Fibroblast of skin of left biceps (primary cell): ENCODE measurements at places on chromosomes 2 and 18.

DNA sequence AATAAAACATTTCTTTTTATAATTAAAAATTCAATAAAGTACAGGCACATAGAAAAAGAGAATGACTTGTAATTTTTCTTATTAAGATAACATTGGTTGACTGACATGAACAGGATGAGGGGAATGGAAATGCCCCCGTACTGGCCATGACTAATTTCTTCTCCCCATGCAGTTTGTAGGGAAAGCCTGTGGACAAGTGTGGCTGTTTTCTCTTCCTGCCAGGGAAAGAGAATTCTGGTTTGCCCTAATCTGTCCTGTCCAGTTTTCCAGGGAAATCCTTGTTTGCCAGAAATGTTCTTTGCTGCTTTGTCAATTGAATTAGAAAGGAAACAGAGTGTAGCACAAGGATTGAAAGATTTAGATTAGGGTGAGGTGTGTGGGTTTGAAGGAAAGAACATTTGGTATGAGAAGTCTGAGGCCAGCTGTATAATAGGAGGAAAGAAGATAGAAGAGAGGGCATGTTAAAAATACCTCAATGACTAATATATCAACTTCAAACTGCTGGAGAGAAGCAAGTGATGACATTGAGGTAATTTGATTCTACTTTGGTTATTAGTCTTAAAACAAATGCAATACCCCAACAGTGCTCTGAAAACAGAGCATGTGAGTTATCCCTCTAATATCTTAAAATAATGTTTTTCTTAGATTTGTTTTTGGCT lies 593.9 kb upstream of the ZNF804A start:
- DNase-seq = no peak

DNA sequence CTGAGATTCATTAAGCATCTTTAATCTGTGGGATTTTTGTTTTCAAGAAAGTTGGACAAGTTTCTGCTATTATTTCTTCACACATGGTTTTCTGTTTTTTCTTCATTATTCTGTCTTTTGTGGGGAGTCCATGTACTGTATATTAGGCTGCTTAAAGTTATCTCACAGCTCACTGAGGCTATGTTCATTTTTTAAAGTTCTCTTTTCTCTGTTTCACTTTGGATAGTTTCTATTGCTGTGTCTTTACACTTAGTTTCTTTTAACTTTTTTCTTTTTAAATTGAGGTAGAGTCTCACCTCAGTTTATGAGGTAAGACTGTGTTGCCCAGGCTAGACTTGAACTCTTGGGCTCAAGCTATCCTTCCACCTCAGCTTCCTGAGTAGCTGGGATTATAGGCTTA lies 8.6 kb downstream of the OSBPL6 start:
- no peak for DNase-seq

- no peak for DNase-seq
These were observed 554.4 kb upstream of the MEX3C start for GRCh38 chr18:51751901-51752300.

DNA sequence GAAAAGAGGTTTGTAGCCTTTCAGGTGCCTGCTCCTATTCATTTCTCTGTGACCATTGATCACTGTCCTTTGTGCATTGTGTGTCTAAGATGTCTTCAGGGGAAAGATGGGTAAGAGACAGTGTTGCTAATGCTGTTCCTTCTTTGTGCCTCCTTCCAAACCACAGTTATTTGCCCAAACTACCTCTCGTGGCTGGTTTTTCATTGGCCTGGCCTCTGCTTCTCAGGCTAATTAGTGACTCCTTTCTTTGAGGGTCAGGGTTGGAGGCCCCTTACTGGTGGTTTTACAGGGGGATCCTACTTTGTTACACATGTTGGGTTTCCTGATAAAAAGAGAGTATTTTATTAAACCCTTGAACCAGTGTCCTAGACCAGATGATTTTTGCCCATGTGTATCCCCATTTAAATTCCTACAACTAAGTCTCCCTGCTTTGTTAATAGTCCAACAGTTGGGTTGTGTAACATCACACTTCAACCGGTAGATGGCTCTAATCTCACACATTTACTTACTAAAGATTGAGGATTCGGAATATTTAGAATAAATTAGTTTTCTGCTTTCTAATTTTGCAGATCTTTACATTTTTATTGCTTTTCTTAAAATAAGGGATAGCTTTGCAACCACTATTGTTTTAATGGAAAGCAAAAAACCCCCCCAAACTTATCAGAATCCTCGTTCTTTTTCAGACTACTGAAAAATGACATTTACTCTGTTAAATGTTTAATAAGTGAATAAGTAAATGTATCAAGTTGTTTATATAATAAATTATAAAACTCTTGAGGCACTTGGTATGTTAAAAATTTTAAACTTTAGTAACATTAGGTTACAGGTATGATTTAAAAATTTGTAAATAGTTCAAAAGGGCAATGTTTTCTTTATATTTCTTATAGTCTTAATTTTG lies 2.4 kb downstream of the MARS2 start:
- DNase-seq = no peak

DNA sequence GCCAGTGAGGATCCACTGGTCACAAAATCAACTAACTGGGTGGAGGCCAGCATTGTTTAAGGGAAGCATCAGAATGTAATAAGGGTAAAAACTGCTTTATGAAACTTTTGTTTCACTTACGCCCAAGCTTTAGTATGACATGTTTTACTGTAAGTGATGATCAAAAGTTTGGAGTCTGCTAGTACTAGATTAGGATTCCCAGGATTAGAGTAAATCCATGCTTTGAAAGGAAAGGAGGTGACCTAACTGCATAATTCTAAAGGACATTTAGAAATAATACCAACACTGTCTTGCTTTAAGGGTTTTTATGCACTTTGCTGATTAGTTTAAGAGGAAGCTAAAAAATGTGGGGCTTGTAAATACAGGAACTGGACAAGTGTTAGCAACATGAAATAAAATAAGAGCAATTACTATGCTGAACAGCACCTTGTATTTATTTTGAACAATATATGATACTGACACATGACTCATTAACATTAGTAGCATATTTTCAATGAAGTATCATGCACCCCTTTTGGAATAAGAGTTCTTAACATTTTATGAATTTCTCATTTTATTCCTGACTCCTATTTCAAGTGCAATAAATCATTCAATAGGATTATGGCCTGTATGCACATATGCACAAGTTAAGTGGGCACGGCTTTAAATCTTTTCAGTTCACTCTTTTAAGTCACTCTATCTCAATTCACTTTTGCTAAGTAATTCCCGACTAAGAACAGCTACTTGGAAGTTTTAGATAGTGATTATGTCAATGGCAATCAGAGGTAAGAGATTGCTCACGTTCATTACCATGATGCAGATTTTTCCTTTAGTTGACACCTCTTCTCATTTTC lies 62.5 kb downstream of the STK39 start:
- DNase-seq = no peak

GRCh38 chr2:96265349-96265839 lies 403 bp downstream of the TMEM127 start:
- DNase-seq = no peak

GRCh38 chr2:126764686-126765265 lies 108.8 kb downstream of the GYPC start:
- no peak for DNase-seq

DNA sequence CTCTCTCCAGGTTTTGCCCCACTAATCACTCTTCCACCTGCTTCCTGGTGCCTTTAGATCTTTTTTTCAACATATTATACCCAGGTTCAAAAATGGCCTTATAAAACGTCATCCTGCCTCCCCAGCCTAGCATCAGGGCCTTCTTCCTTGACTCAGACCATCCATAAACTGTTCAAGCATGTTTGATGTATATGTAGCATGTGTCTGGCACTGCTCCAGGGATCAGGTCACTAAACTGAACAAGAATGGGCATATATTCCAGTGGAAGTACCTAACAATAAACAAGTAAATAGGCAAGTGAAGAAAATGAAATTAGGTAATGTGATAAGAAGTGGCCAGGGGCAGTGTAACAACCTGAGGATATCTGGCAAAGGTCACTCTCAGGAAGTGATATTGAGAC lies 141.2 kb downstream of the TRIB2 start:
- no peak for DNase-seq

GRCh38 chr2:207873794-207874193 lies 104.1 kb upstream of the FZD5 start:
- DNase-seq = no peak

DNA sequence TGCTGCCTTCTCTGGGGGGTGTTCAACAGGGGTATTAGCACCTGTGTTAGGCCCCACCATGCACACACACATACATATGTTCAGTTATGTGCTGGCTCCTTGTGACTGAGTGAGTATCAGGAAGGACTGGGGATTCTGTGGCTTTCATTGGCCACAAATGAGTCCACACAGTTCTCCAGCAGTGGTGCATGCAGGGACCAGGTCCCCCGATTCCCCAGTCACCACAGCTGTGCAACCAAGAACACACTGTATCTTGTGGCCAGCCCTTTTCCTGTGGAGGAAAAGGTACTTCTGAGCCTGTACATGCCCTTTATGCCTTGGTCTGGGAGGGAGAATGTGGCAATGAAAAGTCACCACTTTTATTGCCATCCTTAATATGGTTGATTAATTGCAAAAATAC lies 74.9 kb upstream of the KLF7 start:
- no peak for DNase-seq

DNA sequence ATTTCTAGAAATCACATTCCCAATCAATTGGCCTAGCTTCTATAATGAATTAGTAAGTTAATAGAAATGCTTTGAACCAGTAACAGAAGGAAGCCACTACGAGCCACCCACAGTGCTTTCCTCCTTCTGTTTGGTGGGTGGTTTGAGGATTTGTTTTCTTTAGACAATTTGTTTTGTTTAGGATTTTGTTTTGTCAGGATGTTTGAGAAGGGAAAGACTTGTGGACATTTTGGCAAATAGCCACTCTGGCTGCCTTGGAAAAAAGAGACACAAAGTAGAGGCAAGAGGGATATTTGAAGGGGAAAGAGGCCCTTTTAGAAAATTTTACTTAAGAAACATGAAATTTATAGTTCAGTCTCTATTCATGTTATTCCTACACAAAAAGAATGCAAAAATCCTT lies 47.7 kb downstream of the TANK start:
- no peak for DNase-seq

- no peak for DNase-seq
These were observed 208.0 kb downstream of the TPGS2 start for GRCh38 chr18:36620788-36621187.

GRCh38 chr2:237322564-237322963 lies 91.4 kb downstream of the COL6A3 start:
- DNase-seq = no peak

DNA sequence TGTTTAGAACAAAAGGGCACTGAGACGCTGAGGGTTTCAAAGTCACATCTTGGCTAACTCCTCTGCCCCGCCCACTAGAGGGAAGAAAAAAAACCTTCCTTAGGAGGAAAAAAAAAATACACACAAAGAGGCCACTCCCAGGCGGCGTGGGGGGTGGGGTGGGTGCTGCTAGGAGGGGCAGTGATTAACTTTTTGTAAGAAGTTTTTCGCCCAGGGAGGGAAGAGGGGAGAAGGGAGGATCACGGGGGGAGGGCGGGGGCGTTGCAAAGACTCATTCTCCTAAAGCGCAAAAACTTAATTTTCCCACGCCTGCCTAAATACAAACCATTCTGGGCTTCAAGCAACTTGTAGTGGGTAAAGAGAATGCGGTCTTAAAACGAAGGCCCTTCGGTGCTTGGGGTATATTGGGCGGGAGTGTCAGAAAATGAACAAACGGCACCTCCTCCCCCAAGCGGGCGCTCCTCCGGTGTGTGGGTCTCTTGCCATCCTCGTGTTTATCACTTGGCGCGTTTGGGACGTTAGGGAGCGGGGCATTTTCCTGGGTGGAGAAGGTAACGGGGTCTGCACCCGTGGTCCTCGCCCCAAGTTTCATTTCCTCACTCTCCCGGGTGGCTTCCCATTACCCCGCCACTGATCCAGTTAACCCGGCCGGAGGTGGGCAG lies 1.7 kb downstream of the CXCR4 start:
- DNase-seq = no peak

GRCh38 chr2:73942664-73943063 lies 16.0 kb downstream of the DGUOK start:
- no peak for DNase-seq

DNA sequence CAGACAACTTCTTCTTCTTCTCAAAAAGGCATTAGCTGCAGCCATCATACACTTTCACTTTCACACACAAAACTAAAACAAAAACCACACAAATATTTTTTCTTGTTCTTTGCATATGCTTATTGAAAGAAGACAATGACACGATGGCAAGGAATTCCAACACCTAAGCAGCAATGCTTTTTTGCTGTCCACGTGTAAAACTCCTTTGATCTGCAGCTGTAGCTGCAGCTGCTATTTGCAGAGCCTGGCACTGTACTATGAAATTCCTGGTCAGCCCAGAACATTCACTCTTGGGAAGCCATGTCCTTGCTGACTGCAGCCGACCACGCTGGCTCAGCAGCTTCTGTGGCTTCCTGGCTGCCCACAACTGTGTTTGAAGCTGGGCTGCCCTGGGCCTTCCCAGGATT lies 316.2 kb downstream of the CDH2 start:
- DNase-seq = no peak

- no peak for DNase-seq
These were observed 64.0 kb upstream of the REG3A start for GRCh38 chr2:79223539-79223938.

DNA sequence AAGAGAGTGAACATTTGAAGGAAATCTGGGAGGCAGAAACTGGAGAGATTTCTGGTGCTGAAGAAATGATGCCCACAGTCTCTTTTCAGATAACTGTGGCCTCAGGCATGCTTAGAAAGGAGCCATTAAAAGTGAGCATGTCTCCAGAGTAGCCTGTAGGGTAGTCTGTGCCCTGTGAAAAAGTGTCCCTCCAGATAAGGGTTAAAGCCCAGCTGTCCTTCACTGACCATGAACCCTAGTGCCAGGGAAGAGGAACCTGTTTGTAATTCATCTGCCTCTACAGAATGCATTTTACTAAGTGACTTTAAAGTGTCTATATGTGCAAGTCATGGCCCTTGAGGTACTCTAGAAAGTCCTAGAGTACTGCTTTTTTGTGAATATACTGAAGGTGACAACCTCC lies 30.5 kb upstream of the EHBP1 start:
- DNase-seq = no peak

GRCh38 chr2:155412598-155412997 lies 714.1 kb downstream of the KCNJ3 start:
- no peak for DNase-seq

- DNase-seq = no peak
These were observed 118.1 kb downstream of the FHOD3 start for GRCh38 chr18:36415625-36416024.

GRCh38 chr18:51857989-51858388 lies 482.0 kb upstream of the DCC start:
- no peak for DNase-seq

GRCh38 chr2:69645921-69646320 lies 2.4 kb upstream of the AAK1 start:
- DNase-seq = no peak

- no peak for DNase-seq
These were observed 109.4 kb upstream of the LYPD6 start for GRCh38 chr2:149221002-149221401.

- no peak for DNase-seq
These were observed 83.8 kb upstream of the SPTBN1 start for GRCh38 chr2:54372361-54372760.

DNA sequence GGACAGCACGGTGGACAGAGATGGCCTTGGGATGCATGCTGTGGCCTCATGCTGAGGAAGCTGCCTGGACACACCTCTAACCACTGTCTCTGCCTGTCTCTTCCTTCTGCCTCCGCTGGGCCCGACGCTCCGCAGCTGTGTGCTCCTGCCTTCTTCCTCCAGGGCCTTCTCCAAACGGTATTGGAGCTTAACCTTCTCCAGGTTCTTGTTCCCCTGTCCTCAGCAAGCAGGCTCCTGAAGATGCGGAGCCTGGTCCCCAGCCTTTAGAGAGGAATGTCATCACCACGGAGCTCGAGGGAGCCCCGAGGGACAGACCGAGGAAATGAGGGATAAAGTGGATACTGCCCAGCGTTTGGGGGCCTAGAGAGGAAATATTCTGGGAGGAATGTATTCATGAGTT lies 155.1 kb downstream of the DYSF start:
- DNase-seq = no peak
